Immature natural killer cell (primary cell): ENCODE measurements at places on chromosomes 5 and 9.

DNA sequence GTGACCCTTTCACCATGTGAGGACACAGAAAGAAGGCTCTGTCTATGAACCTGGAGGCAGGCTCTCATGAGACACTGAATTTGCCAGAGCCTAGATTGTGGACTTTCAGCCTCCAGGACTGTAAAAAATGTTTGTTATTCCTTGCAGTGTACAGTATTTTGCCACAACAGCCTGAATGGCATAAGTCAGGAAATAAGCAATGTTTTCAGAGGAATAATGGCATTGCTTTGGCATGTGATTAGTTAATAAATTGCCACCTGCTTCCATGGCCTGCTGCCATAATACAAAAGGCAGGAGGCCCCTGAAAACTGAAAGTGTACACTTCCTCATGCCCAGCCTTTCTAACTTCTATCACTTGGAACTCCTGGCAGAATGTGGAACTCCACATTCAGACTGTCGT is 408.1 kb downstream of the GADD45G start:
- peaks cover under 1% of the 10 kb centered on the region for H3K4me1 ChIP-seq
- no peaks in the 10 kb centered on the region for H3K36me3 ChIP-seq
- peaks cover 7% of the 10 kb centered on the region for H3K27me3 ChIP-seq
- no peak overlapping the region for H3K27ac ChIP-seq
- DNase-seq = no peak

DNA sequence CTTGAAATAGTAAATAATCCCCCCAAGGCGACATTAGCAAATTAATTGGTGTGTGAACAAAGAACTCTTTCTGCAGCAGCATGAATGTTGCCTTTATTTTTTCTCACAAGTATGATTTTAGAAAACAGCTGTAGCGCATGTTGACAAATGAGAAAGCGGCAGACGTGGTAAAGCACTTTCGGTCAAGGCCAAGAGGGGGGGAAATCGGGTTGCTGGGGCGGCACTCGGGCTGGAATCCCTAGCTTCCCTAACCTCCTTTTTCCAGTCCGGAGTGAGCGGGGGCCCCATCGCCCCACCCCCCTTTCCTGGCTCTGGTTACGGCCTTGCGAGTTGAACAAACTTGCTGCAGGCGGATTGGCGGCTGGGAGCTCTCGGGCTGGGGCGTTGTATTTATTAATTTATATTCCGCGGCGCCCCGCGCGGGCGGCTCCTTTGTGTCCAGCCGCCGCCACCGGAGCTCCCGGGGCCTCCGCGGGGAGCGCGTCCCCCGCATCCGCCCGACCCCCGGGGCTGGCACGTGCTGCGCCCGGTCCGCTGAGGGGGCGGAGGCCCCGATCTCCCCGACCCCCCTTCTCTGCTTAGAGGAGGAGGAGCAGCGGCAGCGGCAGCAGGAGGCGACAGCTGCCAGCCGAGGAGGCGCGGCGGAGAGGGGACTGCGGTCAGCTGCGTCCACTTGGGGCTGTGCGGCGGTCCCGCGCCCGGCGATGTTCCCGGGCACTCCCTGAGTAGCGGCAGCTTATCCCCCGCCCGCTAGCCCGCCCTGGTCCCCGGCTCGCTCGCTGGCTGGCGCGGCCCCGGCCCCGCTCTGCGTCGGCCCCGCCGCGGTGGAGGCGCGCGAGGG is at the start of gene RHOBTB3:
Gene RHOBTB3, plus strand, starts transcription at position 607 of the 841 bp plus-strand sequence. CDS start 347 bp downstream, outside the sequence.
- DNase-seq = peak; percentile 77
- H3K36me3 ChIP-seq = no peaks in the 10 kb centered on the region
- peaks cover 80% of the 10 kb centered on the region for H3K4me1 ChIP-seq

- H3K36me3 ChIP-seq = peaks cover 16% of the 10 kb centered on the region
- H3K27me3 ChIP-seq = no peaks in the 10 kb centered on the region
- DNase-seq = no peak
- H3K27ac ChIP-seq = no peak overlapping the region
- peaks cover 5% of the 10 kb centered on the region for H3K4me1 ChIP-seq
- no peak overlapping the region for H3K4me3 ChIP-seq
Measured at GRCh38 chr9:77866878-77867277, 164.7 kb downstream of the GNAQ start.

- peaks cover 43% of the 10 kb centered on the region for H3K36me3 ChIP-seq
- no peaks in the 10 kb centered on the region for H3K27me3 ChIP-seq
- DNase-seq = no peak
- no peak overlapping the region for H3K4me3 ChIP-seq
- H3K4me1 ChIP-seq = peaks cover 5% of the 10 kb centered on the region
- no peak overlapping the region for H3K27ac ChIP-seq
Measured at GRCh38 chr9:7137040-7137439, 379.3 kb downstream of the KDM4C start.

GRCh38 chr5:62144401-62145022 is 161.5 kb upstream of the KIF2A start:
- DNase-seq = no peak
- H3K27ac ChIP-seq = no peak overlapping the region
- H3K36me3 ChIP-seq = no peaks in the 10 kb centered on the region
- no peaks in the 10 kb centered on the region for H3K4me1 ChIP-seq

- no peak overlapping the region for H3K27ac ChIP-seq
- DNase-seq = no peak
- peaks cover 12% of the 10 kb centered on the region for H3K36me3 ChIP-seq
- no peak overlapping the region for H3K4me3 ChIP-seq
Measured at GRCh38 chr5:76610196-76610595, 13.0 kb downstream of the F2RL2 start.

- peaks cover 7% of the 10 kb centered on the region for H3K4me1 ChIP-seq
- no peak for DNase-seq
- peaks cover 8% of the 10 kb centered on the region for H3K27me3 ChIP-seq
- no peak overlapping the region for H3K27ac ChIP-seq
Measured at GRCh38 chr9:137828527-137829259, 48.9 kb upstream of the CACNA1B start.

GRCh38 chr9:97562542-97562941 is 61.1 kb downstream of the TMOD1 start:
- no peak overlapping the region for H3K27ac ChIP-seq
- peaks cover 4% of the 10 kb centered on the region for H3K27me3 ChIP-seq
- no peaks in the 10 kb centered on the region for H3K4me1 ChIP-seq
- no peak overlapping the region for H3K4me3 ChIP-seq

- H3K36me3 ChIP-seq = no peaks in the 10 kb centered on the region
- DNase-seq = no peak
- no peaks in the 10 kb centered on the region for H3K4me1 ChIP-seq
- H3K4me3 ChIP-seq = no peak overlapping the region
- peaks cover 15% of the 10 kb centered on the region for H3K27me3 ChIP-seq
Measured at GRCh38 chr5:67815455-67816391, 399.8 kb upstream of the PIK3R1 start.

DNA sequence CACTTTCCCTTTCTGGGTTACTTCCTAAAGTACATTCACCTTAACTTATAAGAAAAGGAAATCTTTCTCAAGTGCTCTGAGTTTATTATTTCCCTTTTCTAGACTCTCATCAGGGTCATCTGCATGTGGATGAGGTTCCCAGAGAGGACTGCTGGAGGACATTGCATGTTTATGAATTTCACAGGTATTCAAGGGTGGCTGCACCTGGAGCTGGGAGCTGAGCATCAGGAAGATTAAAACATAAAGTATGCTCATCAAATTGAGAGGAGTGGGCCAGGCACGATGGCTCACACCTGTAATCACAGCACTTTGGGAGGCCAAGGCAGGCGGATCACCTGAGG is 34.7 kb upstream of the PLIN2 start:
- H3K4me1 ChIP-seq = peaks cover 21% of the 10 kb centered on the region
- DNase-seq = no peak
- H3K27me3 ChIP-seq = peaks cover 2% of the 10 kb centered on the region
- peak overlapping the region; percentile 96 for H3K27ac ChIP-seq

DNA sequence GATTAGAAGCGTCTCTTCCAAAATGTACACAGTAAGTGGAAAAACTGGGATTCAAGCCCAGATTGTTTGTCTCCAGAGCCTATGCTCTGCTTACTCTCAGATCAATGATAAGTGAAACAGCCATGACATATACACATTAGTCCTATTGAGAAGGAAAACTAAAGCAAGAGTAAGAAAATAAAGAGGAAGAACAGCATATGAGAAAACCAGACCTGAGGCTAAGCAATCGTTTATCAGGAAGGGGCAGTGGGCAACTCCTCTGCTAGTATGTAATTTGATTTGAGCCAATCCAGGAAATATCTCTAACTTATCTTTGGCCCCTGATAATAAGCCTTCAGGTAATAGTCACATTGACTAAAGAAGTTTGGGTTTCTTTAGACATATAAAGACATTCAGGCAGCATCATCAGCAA is 789.9 kb upstream of the C9orf72 start:
- no peaks in the 10 kb centered on the region for H3K27me3 ChIP-seq
- H3K36me3 ChIP-seq = no peaks in the 10 kb centered on the region
- H3K27ac ChIP-seq = no peak overlapping the region
- no peak for DNase-seq
- no peak overlapping the region for H3K4me3 ChIP-seq

DNA sequence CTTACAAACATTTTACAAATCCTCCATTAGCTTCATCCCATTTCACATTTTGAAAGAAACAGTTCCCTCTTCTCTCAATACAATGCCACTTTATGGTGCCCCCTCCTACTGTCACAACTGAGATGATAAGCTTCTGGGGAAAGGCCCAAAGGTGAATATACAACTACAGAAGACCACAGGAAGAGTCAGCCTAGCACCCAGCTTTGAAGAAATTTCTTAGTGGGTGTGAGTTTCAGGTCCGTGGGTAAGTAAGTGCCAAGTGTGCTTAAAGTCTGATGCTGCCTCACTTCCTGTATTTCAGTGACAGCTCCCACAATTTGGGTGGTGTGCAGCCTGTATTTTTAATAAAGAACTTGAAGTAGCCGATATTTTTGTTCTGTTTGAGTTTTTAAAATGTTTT is 68.1 kb downstream of the ARHGEF28 start:
- peaks cover 45% of the 10 kb centered on the region for H3K4me1 ChIP-seq
- H3K36me3 ChIP-seq = peaks cover 7% of the 10 kb centered on the region
- peak overlapping the region; percentile 73 for H3K4me3 ChIP-seq
- peak; percentile 75 for DNase-seq
- H3K27me3 ChIP-seq = peaks cover 1% of the 10 kb centered on the region

GRCh38 chr5:95572016-95572415 is 17.1 kb downstream of the ARSK start:
- no peak overlapping the region for H3K4me3 ChIP-seq
- no peaks in the 10 kb centered on the region for H3K4me1 ChIP-seq
- no peaks in the 10 kb centered on the region for H3K27me3 ChIP-seq
- DNase-seq = no peak

DNA sequence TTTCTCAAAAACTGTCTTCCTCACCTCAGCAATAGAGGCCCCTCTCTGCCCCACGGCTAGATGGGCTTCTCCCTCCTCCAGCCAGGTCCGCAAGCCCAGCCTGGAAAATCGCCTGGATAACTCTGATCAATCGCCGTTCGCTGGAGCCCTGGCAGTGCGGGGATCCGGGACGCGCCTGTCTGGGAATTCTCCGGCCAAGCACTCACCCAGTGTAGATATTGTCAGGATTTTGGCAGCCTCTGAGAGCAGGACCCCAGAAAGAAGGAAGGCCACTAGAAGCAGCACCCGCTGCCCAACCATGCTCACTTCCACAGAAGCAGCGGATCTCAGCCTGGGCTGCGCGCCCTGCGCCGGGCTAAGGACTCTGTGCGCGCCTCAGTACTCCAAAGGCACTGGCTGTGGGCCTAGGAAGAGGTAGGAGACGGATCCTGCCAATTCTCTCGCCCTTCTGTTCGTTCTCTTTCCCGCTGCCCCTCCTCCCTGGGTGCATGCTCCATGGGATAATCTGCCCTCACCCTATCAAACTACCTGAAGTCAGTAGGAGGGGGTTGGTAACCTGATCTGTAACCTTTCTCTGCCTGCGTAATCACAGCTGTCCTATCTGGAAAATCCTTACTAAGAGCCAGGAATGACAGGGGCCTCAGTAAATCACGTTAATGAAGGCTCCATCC is at the start of gene UGT3A1:
Gene UGT3A1, minus strand, starts transcription at position 450 of the 671 bp plus-strand sequence. Its CDS starts 150 bp downstream, at position 300.
- no peak for DNase-seq
- no peaks in the 10 kb centered on the region for H3K4me1 ChIP-seq
- no peak within 1 kb of the TSS for H3K4me3 ChIP-seq
- H3K27ac ChIP-seq = no peak within 1 kb of the TSS
- no peaks in the 10 kb centered on the region for H3K36me3 ChIP-seq

DNA sequence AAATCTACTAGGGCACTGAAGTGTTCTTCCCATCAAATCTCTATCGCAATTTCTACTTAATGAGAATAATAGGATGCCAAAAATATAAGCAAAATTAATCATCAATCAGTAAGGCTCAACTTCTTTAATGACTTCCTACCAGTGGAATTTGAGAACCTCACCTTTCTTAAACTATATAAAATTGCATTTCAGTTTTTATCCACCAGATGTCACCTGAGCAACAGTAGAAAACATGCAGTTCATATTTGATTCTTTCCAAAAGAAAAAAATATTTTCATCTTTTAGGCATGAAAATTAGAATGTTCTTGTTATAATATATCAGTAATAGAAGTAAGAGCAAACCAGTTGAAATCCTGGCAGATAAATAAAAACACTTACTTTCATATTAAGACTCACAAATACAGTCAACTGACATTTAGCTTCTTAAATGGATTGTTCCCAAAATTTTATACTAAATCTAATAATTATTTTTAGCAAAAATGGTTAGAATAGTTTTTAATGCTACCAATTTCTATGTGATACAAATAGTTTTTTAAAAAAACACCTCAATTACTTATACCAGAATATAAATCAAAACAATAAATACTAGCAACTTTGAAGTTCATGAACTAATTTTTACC is 13.4 kb upstream of the CCDC112 start:
- peak; percentile 22 for DNase-seq
- no peaks in the 10 kb centered on the region for H3K36me3 ChIP-seq
- no peaks in the 10 kb centered on the region for H3K4me1 ChIP-seq
- H3K4me3 ChIP-seq = no peak overlapping the region

GRCh38 chr9:100268271-100268670 is 84.5 kb downstream of the TEX10 start:
- H3K36me3 ChIP-seq = peaks cover 38% of the 10 kb centered on the region
- no peak overlapping the region for H3K27ac ChIP-seq
- H3K4me3 ChIP-seq = no peak overlapping the region
- no peaks in the 10 kb centered on the region for H3K4me1 ChIP-seq
- no peaks in the 10 kb centered on the region for H3K27me3 ChIP-seq

DNA sequence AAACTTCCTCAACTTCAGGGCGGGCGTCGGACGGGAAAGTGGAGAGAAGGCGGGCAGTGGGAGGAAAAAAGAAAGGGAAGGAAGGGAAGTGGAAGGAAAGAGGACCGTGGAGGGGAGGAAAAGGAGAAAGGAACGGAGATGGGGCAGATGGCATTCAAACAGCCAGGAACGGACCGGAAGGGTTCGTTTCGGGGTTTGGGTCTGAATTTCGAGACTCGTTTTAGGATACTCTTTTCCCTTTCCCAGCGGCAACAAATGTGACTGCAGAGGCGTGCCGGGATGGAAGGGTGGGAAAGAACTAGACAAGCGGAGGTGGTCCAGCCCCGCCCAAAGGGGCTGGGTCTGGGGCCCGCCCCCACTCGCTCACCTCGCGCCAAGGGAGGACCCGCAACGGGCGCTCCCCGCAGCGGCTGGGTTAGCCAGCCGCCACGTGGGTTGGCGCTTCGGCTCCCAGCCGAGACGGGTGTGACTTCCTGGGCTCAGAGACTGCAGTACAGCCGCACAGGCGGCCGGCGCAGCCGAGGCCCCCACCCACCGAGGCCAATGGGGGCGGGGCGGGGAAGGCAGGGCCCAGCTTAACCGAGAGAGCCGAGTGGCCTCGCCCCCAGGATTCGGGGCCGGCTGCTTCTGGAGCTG is 2.7 kb downstream of the VCAN start:
- no peaks in the 10 kb centered on the region for H3K36me3 ChIP-seq
- peaks cover 18% of the 10 kb centered on the region for H3K4me1 ChIP-seq
- H3K27me3 ChIP-seq = peaks cover 50% of the 10 kb centered on the region
- H3K4me3 ChIP-seq = peak overlapping the region; percentile 77
- DNase-seq = peak; percentile 11
